Activated CD4-positive, alpha-beta T cell treated with anti-CD3 and anti-CD28 coated beads, Interleukin-2, amount 10 ng/mL, durations not matched to agents 7 days and 5 days (primary cell): ENCODE measurements at places on chromosomes 3 and 15. TPM values are rescaled to one million over a fixed set of nuclear protein-coding genes. Genes with fewer than 3 reads are reported as not detected.

GRCh38 chr15:91345736-91346135 is 245.7 kb downstream of the SV2B start:
- H3K27me3 ChIP-seq: peaks cover 22% of the 10 kb centered on the region
- peaks cover 26% of the 10 kb centered on the region for H3K4me1 ChIP-seq
- no peak overlapping the region for H3K27ac ChIP-seq
- peaks cover 5% of the 10 kb centered on the region for H3K36me3 ChIP-seq
- DNase-seq: no peak

CADM2 gene
- total RNA-seq: not detected

DNA sequence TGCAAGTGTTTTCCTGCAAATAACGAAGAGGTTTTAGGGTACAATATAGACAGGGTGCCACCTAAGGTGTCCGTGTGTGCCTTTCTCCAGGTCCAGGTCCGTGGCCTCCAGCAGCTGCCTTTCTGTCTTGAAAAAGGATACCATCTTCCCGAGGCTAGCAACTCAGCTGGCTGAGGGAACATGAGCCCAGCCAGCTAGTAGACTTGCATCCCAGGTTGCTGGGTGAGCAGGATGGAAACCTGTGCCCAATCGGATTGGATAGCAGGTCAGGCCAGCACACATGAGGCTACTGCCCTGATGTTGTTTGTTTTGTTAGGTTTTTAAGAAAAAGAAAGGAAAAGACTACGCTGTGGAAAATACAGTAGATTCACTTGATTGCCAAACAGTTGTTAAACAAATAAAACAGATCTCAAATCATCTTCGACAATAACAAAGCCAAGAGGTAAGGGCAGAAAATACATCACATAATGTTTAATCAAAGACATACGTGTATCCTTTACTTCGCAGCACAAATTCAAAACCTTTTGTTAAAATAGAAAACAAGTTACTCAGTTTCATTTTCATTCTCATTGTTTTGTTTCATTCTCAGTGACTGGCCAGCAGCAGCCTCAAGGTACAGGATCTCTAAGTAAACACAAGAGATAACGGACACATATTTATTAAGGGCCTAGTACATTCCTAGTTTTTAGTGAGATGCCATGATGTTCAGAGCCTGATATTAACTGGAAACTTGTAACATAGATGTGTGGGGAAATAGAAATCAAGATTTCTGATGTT is 661.2 kb upstream of the NR2F2 start:
- H3K27ac ChIP-seq: no peak overlapping the region
- peak overlapping the region; percentile 10 for H3K4me3 ChIP-seq
- H3K27me3 ChIP-seq: peaks cover 20% of the 10 kb centered on the region
- H3K4me1 ChIP-seq: peaks cover 11% of the 10 kb centered on the region
- H3K36me3 ChIP-seq: no peaks in the 10 kb centered on the region
- DNase-seq: no peak

- no peak overlapping the region for H3K4me3 ChIP-seq
- H3K27me3 ChIP-seq: no peaks in the 10 kb centered on the region
Measured at GRCh38 chr3:101819649-101820206, 29.6 kb upstream of the NFKBIZ start.

ST6GAL1 gene
- total RNA-seq: 145 TPM

ELL3 gene
- 2.5 TPM for total RNA-seq

EIF2A gene
- total RNA-seq: 68.3 TPM

- H3K36me3 ChIP-seq: no peaks in the 10 kb centered on the region
- no peak overlapping the region for H3K27ac ChIP-seq
- H3K4me3 ChIP-seq: no peak overlapping the region
- peaks cover 8% of the 10 kb centered on the region for H3K27me3 ChIP-seq
- no peaks in the 10 kb centered on the region for H3K4me1 ChIP-seq
- DNase-seq: no peak
Measured at GRCh38 chr3:70747847-70748246, 435.4 kb upstream of the MDFIC2 start.

SLC51A gene
- not detected for total RNA-seq
